ENCODE measurements at places on chromosomes 6 and 20.

DNA sequence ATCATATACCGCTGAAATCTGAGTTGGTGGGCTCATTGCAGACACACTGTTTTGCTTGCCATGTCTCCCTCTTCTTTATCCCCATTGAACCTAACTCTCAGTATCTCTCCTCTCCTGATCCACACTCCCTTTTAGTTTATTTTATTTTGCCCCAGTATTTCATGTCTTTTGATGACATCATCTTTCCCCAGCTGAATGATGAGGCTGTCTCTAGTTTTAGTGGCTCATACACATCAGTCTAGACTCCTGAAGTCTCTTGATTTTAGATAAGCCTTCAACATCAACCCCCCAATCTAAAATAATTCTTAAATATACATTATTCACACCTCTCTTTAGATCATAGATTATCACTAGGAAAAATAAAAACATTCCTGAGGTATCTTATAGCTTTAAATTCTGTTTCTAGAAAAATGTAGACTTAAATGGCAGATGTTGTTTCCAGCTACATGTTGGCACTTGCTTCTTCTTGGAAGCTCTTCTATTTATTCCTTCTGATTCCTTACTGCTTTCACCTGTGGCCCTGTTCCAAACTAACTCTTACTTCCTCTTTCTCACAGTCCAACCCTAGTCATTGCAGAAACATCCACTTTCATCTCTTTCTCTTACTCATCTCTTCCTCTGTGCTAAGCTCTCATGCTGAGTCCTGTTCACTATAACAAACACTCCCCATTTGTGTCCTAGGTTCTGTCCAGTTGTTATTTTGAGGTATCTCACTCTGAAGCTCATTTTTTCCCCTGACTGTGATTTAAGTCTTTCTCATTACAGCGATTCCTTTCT, 191.9 kb upstream of the SLC35B3 start:
- no peak for DNase-seq

DNA sequence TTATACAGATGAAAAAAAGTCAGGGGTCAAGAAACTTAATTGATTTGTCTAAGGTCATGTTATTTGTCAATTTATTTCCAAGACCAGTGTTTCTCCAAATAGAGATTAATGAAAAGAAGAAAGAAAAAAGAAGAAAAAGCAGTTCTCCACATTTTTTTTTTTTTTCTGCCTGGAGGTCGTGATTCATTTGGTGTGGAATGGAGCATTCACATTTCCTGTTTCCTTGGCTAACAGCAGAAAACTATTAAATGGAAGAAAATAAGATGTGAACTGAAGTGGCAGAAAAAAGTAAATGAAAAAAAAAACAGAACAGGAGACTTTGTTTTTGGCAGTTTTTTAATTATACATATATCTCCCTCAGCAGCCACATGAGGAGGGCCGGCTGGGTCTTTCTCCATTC, 470.8 kb upstream of the ZNF337 start:
- DNase-seq: no peak

DNA sequence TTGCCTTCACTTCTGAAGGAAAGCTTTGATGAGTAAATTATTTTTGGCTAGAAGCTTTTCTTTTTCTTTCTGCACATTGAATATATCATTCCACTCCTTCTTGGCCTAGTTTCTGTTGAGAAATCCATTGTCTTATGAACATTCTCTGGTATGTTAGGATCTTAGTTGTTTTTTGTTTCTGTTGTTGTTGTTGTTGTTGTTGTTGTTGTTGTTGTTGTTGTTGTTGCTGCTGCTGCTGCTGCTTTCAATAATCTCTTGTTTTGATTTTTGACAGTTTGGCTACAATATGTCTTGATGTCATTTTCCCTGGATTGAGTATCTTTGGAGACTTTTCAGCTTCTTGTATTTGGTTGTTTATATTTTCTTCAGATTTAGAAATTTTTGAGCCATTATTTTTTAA, 836.5 kb upstream of the MAN1A1 start:
- DNase-seq: no peak

- DNase-seq: peak; percentile 45
Observed at GRCh38 chr6:7731294-7731693, 5.4 kb downstream of the BMP6 start.

- no peak for DNase-seq
Observed at GRCh38 chr6:105821027-105821426, 265.1 kb upstream of the PRDM1 start.

DNA sequence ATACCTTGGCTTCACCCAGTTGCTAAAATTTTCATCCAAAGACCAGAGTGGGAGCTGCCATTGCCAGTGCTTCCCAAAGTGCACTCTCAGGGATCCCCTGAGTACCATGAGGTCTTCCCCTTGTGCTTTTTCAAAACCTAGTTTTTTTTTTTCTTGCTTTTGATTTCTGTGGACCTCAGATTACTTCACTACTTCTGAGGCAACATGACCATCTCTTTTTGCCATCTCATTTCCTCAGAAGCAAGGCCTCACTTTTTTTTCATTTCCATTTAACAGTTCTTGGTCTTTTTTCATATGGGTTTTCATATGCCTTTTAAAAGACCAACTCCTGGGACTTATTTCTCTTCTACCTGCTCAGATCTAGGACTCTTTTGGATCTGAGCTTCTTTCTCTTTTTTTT, 64.1 kb upstream of the MMS22L start:
- DNase-seq: peak; percentile 12

- no peak for DNase-seq
Observed at GRCh38 chr20:47849006-47849405, 63.7 kb upstream of the SULF2 start.

DNA sequence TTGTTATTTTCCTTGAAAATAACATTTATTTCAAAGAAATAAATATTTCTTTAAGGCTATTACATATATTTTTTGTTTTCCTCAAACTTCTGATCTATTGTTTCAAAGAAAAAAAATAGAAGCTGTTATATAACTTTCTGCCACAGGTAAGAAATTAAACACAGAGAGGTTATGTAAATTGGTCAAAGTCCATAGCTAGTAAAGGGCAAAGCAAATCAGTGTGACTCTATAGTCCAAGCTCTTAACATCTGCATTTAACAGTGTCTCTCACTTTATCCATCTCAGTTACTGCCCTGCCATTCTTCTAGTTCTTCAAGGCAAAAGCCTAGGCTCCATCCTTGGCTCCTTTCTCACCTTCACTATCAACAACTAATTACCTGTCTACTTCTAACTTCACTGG, 57.1 kb downstream of the RWDD2A start:
- no peak for DNase-seq

DNA sequence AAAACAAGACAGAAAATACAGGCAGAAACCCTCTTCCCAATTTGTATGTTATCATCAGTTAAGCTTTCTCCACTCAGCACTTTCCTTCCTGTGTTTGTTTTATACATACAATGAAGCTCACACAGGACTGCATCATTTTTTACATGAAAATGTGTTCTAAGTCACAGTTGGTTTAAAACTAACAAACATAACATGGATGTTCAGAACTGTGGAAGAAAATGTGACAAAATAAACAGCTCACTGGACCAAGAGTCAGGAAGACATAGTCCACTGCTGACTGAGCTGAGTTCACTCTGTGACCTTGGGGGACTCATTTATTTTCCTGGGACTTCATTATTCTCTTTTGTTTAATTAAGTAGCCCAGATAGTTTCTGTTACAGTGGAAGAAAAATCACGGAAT, 331.5 kb downstream of the SYNE1 start:
- no peak for DNase-seq

DNA sequence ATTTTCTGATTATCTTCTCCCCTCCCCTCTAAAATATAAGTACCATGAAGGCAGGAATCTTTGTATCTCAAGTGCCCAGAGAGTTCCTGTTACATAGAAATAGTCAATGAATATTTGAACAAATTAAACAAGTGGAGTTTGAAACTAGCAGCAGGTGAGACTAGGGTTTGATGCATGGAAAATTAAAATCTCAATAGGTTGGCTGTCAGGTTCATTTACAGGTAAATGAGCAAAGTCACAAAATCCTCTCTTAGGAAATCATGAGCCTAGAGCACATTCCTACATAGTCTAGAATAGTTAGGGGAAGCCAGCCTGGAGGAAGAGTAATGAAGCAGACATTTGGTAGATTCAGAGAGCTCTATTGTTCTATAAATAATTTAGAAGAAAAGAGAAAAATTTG, 140.4 kb downstream of the HS3ST5 start:
- DNase-seq: no peak

DNA sequence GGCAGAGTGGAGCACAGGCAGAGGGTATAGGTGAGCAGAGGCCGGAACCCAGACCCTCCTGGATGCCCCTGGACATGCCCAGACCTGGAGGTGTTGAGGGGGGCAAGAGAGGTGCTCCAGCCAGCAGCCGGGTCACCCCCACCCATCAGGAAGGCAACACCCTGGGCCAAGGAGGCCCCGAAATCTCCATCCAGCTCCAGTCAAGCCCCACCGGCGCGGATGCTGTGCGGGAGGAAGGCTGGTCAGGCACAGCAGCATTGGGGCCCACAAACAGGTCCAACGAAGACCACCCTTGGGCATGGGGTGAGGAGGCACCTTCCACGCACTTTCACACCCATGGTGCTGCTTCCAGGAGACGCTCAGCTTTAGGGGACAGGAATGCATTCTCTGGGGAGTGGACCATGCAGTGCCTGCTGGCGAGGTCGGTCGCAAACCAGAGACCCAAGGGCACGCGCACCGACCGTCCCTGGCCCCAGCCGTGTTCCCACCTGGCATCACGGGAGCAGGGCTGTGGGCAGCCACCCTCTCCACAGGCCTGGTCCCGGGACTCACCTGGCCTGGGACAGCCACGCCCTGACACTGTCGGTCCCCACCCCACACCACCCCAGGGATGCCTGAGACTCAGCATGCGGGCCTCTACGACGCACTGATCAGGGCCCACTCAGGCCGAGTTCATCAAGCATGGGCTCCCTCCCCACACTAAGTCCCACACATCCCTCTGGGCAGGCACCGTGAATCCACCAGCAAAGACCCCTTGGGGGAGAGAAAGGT, 43.6 kb upstream of the ZBP1 start:
- no peak for DNase-seq

DNA sequence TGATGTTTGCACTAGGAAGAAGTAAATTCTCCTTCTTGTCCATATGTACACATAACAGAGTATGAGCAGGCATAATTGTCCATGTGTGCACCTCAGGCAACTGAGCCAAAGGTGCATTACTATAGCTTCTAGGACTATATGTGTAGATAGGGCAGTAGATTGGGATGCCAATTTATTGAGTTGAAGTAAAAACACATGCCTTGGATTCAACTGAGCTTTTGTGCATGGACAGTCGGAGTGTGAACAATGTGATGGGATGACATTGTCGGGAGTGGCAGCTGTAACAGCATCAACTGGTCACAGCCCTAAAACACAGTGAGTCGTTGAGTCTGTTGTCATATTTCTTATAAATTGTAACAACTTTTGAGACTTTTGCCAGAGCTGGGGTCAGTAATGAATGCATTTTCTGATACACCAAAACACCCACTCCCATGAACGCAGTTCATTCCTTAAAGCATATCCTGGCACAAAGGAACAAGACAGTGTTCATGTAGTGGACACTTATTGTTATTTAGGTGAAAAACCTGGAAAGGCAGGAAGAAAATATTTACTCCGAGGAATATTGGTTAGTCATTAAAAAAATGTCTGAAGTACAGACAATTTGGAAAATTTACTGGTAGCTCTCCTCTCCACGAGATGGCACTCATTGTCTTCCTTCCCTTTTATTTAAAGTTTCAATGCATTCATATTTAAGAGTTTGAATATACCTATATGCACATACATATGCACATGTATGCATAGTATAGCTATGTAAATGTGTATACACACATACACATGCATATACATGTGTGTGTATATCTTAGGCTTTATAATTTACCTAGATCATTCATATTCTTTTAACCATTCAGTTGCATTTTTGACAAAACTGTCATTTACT, 302.0 kb upstream of the STXBP5 start:
- DNase-seq: peak; percentile 41

DNA sequence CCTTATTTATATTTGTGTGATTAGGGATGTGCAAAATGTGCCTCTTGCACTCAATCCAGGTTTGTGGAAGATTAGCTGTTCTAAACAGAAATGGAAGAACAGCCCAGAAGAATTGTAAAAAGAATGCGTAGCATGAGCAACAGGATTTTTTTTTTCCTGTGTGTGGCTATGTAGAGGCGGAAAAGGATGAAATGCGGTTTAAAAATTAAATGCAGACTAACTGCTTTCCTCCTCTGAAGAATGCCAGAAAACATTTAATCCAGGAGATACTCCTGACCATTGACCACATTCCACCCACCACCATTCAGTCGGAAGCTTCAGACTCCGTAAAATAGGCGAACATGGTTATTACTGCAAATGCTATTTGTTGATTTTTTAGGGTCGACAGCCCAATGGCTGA, 83.4 kb downstream of the BMP6 start:
- DNase-seq: no peak

DNA sequence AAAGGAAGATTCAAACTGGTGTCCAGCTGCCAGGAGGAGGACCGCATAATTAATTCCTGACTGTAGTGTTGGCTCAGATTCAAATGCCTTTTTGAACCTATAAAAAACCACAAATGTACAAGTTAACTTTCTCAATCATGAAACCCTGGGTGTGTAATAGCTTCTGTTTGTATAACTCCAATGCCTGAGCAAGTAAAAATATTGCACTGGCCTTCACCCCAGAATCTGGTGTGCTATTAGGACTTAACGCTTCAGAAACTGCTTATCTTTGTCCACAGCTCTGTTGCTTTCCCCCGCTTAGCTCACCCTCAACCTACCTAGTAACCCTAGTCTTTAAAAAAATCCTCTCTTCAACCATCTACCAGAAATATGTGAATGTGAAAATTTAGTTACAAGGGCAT, 119.1 kb upstream of the MAP7 start:
- DNase-seq: no peak

DNA sequence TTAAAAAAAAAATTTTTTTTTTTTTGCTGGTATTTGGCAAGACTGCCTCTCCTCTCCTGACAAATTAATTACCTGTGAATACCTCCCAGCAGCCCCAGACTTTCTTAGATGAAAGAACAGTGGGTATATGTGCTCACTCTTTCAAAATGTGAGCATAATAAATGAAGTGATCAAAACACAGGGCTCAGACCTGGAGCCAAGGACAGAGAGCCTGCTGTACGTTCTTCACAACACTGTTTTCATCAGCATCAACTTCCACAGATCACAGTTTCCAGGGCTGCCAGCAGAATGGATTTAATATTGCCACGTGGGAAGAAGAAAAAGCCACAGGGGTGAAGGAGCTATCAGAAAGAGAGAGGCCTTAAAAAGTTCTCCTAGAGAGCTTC, 25.3 kb upstream of the NRSN1 start:
- DNase-seq: no peak

DNA sequence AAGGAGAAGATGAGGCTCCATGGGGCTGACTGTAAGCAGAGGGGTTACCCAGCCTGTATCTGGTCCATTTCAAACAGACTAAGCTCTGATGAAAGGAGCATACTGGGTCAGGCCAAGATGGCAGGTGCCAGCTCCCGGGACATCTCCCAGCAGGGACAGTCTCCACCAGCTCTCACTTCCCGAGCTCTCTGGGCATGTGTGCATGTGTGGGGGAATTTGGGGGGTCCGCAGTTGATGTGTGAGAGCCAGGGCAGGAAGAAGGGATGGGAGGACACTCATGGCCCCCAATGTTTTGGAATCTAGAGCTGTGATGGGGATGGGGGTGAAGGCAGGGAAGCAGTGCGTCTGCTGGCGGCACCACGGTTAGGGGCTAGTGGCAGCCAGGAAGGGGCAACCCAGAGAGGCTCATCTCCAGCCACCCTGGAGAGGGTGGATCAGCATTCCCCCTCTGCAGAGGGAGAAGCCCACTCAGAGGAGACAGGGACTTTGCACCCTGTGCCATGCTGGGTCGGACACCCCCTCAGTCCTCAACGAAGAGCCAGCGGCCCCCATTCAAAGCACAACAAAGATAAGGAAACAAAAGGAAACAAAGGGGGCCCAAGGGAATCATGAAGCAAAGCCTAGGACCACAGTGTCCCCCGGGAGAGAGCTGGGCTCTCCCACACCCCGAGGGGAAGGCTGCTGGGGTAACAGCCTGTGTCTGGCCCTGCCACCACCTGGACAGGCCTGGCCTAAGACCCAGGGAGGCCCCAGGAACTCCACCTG, 52.4 kb downstream of the DSTN start:
- DNase-seq: no peak
